ENCODE measurements at places on chromosomes 5 and 9.
A peak's percentile ranks its signal among the peaks of the same experiment; 100 is the strongest.

DNA sequence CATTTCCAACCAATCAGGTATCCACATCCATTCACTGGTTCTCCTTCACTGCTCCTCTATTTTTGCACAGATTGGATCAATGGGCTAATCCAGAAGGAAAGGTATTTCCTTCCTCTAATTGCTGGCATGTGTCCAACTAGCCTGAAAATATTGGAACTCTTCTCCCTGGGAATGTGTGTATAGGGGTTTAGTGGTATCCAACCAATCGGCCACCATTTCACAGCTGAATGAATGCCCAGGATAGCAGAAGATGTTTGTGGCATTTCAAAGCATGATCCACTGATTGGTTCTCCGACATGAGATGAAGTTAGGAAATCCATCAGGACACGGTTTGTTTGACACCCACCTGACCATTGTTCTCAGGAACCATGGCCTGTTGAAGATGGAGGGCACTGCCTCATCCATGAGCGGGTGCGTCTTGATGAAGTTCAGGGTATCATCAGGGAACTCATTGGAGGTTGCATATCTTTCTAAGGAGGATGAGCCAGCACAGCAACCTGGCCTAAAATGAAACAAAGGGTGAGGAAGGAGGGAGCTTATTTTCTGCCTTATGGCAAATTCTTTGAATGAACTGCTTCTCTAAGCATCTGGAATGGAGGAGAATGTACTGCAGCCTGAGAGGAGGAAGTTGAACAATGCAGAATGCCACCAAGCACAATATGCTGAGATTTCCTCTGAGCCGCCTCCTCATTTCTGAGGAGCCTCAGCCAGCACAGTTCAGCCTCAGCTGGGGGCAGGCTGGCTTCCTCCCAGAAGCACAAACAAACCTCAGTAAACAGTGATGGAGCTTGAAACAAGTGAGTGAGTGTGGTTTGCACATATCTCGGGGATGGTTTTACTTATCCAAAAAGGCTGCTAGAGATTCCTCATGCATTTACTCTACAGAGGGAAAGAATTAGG, 94.6 kb downstream of the SEMA6A start:
- no peak for DNase-seq

GRCh38 chr9:10869687-10870086, 256.9 kb upstream of the PTPRD start:
- DNase-seq, result no peak

DNA sequence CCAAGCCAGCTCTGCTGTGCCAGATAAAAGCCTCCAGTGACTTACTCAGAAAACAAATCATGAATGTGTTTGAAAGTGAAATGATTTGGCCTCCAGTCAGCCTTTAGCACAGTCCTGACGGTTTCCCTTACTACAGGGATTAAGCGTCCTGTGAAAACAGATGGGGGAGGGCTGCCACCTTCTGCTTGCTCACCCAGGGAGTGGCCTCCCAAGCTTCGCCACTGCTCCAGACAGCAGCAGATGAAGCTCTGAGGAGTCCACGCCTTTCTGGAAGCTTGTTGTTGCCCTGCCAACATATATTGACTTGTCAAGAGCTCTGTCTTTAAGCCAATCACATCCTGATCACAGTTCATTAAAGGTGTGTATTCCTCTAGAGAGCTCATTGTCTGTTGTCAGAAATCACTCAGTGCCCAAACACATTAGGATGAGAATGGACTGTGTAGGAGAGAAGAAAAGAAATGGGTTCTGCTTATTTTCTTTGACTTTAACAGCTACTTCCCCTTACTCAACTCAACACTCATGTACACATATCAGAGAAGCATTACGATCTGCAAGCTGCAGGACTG, 4.9 kb upstream of the FYB1 start:
- DNase-seq, result peak; percentile 31

- DNase-seq, result no peak
Observed at GRCh38 chr5:115475788-115476187, 68.8 kb downstream of the FEM1C start.

- no peak for DNase-seq
Observed at GRCh38 chr5:124654418-124654817, 92.0 kb downstream of the ZNF608 start.

GRCh38 chr5:109671136-109671535, 18.6 kb upstream of the MAN2A1 start:
- no peak for DNase-seq

DNA sequence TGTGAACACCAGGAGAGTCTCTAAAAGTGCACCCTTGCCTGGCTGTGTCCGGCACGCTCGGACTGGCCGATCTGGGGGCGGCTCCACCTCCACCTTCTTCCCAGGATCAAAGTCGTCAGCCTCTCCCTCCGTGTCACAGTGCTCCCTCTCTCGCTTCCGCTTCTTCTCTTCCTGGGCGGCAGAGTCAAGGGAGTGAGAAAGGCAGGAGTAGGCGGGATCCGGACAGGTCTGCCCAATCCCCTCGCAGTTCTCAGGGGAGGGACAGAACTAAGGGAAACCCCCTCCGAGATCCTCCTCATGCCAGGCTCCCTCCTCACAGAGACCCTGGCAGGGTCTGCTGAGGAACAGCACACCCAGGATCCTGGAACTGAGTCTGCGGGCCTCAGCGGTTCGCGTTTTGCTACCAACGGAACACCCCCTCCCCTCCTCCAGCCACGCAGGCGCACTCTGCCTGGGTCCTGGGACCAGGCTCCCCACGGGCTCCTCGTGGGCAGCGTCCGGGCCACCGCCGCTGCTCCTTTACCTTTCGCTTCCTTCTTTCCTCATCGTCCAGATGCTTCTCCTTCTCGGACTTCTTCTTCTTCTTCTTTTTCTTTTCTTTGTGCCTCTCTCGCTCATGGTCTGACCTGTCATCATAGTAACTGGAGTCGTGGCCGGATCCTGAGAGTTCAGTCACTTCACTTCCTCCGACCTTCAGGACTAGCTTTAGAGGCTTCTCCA, 1.3 kb downstream of the BRD9 start:
- DNase-seq, result no peak

- no peak for DNase-seq
Observed at GRCh38 chr9:78074385-78075291, 43.0 kb upstream of the GNAQ start.

- peak; percentile 85 for DNase-seq
Observed at GRCh38 chr9:88746029-88746742, 211.2 kb downstream of the NXNL2 start.

GRCh38 chr5:93831449-93831848, 90.0 kb upstream of the POU5F2 start:
- peak; percentile 46 for DNase-seq

- DNase-seq, result no peak
Observed at GRCh38 chr5:25056836-25057235, 412.1 kb upstream of the CDH10 start.

GRCh38 chr5:126852091-126852571, 75.2 kb downstream of the LMNB1 start:
- DNase-seq, result no peak

- DNase-seq, result no peak
Observed at GRCh38 chr5:28737682-28738081, 1699.3 kb upstream of the CDH9 start.

DNA sequence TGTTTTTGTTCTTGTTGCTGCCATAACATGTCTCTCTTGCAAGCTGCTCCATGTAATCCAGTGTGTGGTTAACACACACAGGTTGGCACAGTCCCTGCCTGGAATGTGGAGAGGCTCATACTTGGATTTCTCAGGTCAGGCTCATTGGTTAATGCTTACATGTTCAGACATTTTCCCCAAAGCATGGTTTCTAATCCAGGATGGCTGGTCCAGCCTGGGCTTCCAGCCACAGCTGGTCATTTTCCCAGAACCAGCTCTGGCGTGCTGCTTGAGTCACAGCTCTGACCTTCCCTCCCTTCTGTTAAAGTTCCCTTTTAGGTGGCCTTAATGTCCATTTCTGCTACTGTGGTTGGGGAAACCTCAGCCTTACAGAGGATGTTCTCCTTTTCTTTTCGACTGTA, 294.3 kb downstream of the TAF11L14 start:
- no peak for DNase-seq

- no peak for DNase-seq
Observed at GRCh38 chr9:31574006-31574765, 810.3 kb upstream of the ACO1 start.

DNA sequence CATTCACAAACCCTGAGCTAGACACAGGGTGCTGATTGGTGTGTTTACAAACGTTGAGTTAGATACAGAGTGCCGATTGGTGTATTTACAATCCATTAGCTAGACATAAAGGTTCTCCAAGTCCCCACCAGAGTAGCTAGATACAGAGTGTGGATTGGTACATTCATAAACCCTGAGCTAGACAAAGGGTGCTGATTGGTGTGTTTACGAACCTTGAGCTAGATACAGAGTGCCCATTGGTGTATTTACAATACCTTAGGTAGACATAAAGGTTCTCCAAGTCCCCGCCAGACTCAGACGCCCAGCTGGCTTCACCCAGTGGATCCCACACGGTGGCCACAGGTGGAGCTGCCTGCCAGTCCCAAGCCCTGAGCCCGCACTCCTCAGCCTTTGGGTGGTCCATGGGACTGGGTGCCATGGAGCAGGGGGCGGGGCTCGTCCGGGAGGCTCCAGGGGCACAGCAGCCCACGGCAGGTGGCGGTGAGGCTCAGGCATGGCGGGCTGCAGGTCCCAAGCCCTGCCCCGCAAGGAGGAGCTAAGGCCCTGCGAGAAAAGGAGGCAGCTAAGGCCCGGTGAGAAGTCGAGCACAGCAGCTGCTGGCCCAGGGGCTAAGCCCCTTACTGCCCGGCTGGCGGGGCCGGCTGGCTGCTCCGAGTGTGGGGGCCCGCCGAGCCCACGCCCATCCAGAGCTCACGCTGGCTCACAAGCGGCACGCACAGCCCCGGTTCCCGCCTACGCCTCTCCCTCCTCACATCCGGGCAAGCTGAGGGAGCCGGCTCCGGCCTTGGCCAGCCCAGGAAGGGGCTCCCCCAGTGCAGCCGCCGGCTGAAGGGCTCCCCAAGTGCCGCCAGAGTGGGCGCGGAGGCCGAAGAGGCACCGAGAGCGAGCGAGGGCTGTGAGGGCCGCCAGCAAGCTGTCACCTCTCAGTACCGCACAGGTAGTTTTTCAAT, 1039.2 kb upstream of the CDH9 start:
- DNase-seq, result no peak

DNA sequence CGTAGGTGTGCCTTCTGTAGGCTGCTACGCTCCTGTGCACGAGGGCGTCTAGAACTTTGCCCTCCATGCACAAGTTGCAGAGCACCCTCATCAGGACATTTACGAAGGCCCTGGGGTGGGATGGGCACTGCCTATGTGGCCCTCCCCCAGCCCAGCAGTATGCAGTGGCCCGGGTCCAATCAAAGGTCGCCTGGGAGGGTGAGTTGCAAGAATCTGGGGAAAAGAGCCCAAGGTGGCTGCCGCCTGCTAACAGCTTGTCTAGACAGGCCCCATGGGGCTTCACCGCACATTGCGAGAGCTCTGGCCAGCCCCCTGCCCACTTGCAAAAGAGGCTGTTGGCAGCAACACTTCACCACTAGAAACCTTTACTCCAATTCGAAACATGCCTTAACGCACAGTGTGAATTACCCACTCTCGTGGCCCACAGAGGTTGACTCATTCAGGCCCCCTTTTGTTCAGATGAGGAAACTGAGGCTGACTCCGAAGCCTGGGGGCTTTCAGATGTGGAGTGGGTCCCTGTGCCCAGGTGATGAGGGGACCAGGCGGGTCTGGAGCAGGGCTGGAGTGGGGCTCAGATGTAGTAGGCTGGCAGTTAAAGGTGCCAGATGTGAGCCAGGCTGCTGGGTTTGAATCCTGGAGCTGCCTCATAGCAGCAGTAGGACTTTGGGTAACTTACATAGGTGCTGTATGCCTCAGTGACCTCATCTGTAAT, 31.8 kb upstream of the IL17B start:
- no peak for DNase-seq

DNA sequence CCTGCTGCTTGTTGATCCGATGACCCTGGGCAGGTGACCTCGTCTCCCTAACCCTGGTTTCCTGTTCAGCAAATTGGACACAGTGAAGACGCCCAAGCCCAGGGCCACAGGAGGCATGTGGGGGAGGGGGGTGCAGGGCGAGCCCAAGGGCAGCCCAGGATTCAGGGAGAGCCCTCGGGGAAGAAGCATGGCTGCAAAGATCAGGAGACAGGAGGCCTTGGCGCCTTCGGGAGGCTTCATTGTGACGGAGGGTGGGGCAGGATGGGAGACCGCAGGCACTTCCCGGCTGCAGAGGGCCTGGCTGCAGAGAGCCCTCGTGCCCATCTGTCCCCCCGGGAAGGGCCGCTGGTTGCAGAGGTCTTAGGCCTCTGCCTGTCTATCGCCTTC, 6.2 kb downstream of the ASS1 start:
- DNase-seq, result no peak

DNA sequence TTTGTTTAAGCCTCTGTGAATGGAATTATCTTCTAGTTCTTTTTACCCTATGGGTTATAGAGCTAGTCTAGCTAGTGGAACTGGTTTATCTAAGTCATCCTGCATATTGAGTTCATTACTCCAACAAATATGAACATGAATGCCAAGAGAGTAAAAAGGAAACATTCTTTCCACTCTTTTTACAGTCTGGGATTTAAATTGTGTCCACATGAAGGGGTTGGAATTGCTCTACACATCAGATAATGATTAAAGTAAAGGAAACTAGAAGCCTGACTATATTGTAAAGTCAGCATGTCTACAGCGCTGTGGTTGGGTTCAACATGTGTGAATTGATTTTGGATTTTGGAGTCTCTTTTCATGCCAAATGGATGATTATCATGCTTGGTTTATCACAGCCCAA, 173.1 kb downstream of the CCDC171 start:
- DNase-seq, result peak; percentile 47

- DNase-seq, result no peak
Observed at GRCh38 chr9:134809292-134809691, 71.3 kb upstream of the FCN2 start.

- DNase-seq, result no peak
Observed at GRCh38 chr9:34079181-34079580, 30.5 kb upstream of the UBAP2 start.

- DNase-seq, result no peak
Observed at GRCh38 chr5:78726571-78726970, 78.0 kb upstream of the LHFPL2 start.

- DNase-seq, result no peak
Observed at GRCh38 chr5:9831823-9832222, 201.7 kb upstream of the TAS2R1 start.

DNA sequence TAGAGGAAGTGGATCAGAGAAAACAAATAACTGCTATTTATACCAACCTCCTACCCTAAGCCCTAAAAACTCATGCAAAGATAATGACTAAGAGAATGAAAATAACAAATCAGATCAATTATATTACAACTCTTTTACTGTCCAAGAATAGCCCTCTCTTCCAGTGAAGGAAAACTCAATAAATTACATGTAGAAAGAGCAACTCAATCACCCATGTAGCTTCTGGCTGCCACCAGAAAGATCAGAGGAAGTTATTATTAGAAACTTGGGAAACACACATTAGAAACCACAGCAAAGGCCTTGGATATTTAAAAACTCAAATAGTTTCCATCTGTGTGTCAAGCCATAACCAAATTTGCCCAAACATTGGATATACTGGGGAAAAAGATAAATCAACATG, 134.0 kb upstream of the TARS1 start:
- DNase-seq, result no peak

DNA sequence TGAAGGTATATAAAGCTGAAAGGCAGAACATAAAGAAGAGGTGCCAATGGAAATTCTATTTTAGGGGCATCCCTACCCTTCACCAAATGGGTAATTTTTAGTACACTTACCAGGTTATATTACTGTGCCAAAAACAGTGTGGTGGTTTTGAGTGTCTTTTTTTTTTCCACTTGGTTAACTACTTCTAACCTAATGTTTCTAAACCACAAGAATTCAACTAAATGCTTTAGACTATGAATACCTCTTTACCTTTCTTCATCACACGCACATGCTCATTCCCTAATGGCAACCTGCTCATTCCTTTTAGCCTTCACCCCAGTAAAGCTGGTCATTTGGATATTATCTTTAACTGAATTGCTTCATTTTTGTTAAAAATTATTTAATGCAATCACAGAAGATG, 215.6 kb downstream of the PIK3R1 start:
- DNase-seq, result no peak
